Posterior vena cava (tissue), 2 donors: ENCODE measurements at places on chromosomes 2 and 18. TPM values are rescaled to one million over a fixed set of nuclear protein-coding genes. Genes with fewer than 3 reads are reported as not detected.

Gene RANBP2
- total RNA-seq = 67.1 TPM

Gene C2orf81
- total RNA-seq = 2.3 TPM

Gene COL4A3
- 0.42 TPM for total RNA-seq

Gene PROKR1
- 0.05 TPM for total RNA-seq

Gene UNC80
- total RNA-seq = not detected

Gene CKAP2L
- total RNA-seq = 0.65 TPM
